ENCODE measurements at places on chromosomes 6 and 20.

- H3K4me1 ChIP-seq, result no peaks in the 10 kb centered on the region
- no peak overlapping the region for H3K4me3 ChIP-seq
- H3K36me3 ChIP-seq, result no peaks in the 10 kb centered on the region
Measured at GRCh38 chr6:16162003-16162402, 33.1 kb downstream of the MYLIP start.

DNA sequence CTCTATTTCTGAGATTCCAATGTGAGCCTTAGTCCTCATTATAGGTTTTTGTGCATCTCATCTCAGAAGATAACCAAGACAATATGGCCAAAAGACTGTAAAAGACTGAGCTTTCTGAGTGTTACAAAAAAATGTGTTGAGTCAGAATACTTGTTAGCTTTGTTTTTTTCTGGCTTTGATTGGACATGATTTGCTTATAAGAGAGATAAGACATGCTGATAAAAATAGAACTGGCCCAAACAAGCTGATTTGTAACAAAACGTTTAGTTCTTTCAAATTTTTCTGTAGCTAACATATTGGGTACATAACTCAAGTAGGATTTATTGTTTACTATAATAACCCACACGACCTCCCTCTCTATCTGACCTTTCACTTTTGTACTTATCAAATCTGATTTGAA is 32.9 kb downstream of the FILIP1 start:
- H3K27me3 ChIP-seq, result no peaks in the 10 kb centered on the region
- no peaks in the 10 kb centered on the region for H3K36me3 ChIP-seq
- H3K4me3 ChIP-seq, result peak overlapping the region; percentile 5
- DNase-seq, result no peak

- no peaks in the 10 kb centered on the region for H3K27me3 ChIP-seq
- H3K4me3 ChIP-seq, result no peak overlapping the region
- no peak overlapping the region for H3K27ac ChIP-seq
- H3K4me1 ChIP-seq, result no peaks in the 10 kb centered on the region
Measured at GRCh38 chr20:42095221-42095620, 477.0 kb upstream of the CHD6 start.

DNA sequence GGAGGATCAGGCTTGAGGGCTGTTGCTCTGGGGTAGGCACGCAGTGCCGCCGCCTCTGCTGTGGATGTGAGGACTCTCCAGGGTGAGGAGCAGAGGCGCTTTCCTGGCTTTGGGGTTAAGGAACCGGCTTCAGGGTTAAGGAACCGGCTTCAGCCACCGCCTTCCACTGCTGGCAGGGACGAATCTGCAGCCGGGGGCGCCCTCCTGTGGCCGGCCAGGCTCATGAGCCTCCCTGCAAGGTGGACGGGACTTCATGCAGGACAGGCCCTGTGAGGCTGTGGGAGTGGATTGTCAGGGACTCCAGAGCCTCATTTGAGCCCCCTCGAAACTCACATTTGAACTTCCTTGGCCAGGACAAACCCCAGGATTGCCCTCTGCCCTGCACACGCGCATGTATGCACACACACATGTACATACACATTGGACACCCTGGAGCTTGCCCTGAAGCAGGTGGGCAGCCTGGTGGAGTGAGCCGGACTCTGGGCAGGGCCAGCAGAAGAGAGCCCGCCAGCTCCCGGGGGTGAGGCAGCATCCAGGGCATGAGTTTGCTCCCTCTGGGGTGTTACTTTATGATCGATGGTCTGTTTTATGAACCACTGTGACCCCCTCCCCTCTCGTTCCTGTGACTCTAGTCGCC is 146.9 kb downstream of the PHACTR3 start:
- no peaks in the 10 kb centered on the region for H3K27me3 ChIP-seq
- H3K27ac ChIP-seq, result no peak overlapping the region
- no peak for DNase-seq
- H3K4me1 ChIP-seq, result peaks cover 11% of the 10 kb centered on the region
- no peak overlapping the region for H3K4me3 ChIP-seq

GRCh38 chr20:24708411-24709295 is 239.2 kb downstream of the SYNDIG1 start:
- no peak overlapping the region for H3K27ac ChIP-seq
- no peaks in the 10 kb centered on the region for H3K36me3 ChIP-seq
- H3K27me3 ChIP-seq, result no peaks in the 10 kb centered on the region
- no peak for DNase-seq
- H3K4me1 ChIP-seq, result no peaks in the 10 kb centered on the region
- no peak overlapping the region for H3K4me3 ChIP-seq

Data from ascending aorta (tissue), 2 donors.